HepG2 (cell line): ENCODE measurements at places on chromosomes 7 and 10. TPM values are rescaled to one million over a fixed set of nuclear protein-coding genes. Genes with fewer than 3 reads are reported as not detected.

- no peak for DNase-seq
These were observed 37.5 kb upstream of the PFKFB3 start for GRCh38 chr10:6165221-6165725.

DNA sequence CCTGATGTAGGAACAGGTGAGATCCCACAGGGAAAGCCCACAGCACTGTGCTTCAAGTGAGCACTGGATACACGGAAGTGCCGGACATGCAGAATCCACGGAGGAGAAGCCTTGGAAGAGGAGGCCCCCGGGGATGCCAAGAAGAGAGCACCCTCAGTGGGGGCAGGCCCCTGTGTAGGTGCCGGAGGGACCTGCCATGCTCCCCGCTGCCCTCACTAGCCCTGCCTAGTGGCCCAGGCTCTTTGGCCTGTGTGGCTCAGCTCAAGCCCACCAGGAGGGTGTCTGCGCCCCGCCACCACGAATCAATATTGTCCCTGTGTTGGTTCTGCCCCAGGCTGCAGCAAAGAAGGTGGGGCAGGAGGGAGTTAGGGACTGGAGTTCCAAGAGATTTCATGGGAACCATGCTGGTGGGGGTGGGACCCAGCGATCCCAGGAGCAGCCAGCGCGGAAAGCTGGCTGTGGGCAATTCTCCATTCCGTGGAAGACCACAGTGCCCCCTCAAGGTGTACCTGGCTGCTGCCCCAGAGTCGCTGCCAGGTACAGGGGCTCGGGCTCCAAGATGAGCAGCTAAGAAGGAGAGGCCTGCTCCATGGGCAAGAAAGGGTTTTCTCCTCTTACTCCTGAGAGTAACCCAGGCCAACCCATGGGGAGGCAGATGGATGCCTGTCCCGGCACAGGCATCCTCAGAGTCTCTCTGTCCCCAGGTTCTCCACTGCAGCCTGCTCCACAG is 34.9 kb upstream of the LEP start:
- no peak for DNase-seq

SND1 gene
- polyA plus RNA-seq, result 110 and 126 TPM in 2 replicates

MSS51 gene
- 2.3 and 2.4 TPM in 2 replicates for polyA plus RNA-seq

PVRIG gene
- polyA plus RNA-seq, result not detected in 2 replicates

COL26A1 gene
- 6.8 and 7.8 TPM in 2 replicates for polyA plus RNA-seq

STAM gene
- 17.7 and 19.5 TPM in 2 replicates for polyA plus RNA-seq
